Panc1 (cell line): ENCODE measurements at places on chromosomes 2 and 18. TPM values are rescaled to one million over a fixed set of nuclear protein-coding genes. Genes with fewer than 3 reads are reported as not detected.
A peak's percentile ranks its signal among the peaks of the same experiment; 100 is the strongest.

DNA sequence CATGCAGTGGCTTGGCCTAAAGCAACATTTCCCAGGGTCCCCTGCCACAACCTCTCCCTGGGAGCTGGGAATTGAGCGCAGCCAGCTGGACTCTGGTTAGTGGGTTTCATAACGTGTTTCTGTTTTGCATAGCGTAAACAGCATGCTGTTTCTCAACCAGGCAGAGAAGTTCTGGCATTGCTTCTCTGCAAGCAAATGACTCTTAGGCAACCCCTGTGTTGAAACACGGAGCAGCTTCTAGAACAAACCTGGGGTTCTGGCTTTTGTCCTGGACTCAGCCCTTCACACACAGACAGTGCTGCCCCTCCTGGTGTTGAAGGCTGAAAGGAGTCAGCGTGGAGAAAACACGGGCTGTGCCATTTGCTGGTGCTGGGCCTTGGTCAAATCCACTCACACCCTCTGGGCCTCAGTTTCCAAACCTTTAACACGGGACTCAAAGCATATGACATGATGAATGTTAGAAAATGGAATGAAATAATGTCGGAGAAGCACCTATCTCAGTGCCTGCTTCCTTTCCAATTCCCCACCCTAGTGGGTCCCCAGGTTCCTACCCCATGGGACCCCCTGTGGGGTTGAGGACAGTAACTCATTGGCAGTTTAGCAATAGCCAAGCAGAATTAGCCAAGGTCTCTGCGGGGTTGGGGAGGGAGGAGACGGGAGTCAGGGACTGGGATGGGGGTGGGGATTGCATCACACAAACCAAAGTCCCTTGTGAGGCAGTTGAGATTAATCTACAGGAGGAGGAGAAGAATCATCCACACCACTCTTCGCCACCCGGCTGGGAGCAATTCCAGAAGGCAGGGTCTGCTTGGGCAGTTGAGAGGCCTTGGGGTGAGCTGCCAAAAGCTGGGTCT lies 30.2 kb upstream of the IL1R2 start:
- no peaks in the 10 kb centered on the region for H3K4me1 ChIP-seq
- H3K36me3 ChIP-seq, result no peaks in the 10 kb centered on the region
- H3K27me3 ChIP-seq, result no peaks in the 10 kb centered on the region
- DNase-seq, result no peak

GRCh38 chr2:188798159-188798558 lies 176.0 kb upstream of the COL3A1 start:
- H3K4me1 ChIP-seq, result no peaks in the 10 kb centered on the region
- no peaks in the 10 kb centered on the region for H3K27me3 ChIP-seq
- H3K27ac ChIP-seq, result no peak overlapping the region
- no peak overlapping the region for H3K4me3 ChIP-seq
- H3K36me3 ChIP-seq, result no peaks in the 10 kb centered on the region

The MSH6 gene
- 98.0 TPM for total RNA-seq

DNA sequence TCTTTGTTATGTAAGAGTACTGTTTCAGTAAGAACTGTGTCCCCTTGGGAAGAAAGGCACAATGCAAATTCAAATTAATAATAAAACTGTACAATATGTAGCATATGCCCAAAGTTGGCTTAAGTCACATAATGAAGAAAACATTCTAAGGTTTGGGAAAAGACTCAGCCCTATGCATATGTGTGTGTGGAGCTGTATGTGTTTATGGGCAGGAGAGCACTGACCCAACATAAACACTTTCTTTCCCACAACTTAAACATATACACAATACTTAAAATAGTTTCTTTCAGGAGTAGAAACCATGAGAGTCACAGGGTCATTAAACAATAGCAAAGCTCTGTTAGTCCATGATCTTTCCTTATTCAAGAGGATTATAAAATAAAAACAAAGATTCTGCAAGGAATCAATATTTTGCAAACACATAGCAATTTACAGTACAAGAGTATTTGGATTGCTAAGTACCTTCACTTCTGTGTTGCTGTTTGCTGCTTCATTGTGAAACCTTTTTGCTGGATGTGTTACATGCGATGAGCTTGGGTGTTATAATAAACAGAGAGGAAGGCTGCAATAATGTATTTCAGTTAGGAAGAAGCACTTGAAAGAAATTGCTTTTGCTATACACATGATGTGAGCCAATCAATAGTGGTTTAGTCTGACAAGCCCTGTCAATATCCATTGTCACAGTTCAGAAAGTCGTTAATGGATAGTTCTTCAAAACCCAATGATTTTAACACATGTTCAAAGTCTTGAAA lies 347.3 kb downstream of the ARHGAP15 start:
- no peaks in the 10 kb centered on the region for H3K27me3 ChIP-seq
- H3K4me3 ChIP-seq, result no peak overlapping the region
- no peaks in the 10 kb centered on the region for H3K36me3 ChIP-seq
- DNase-seq, result no peak
- no peak overlapping the region for H3K27ac ChIP-seq
- no peaks in the 10 kb centered on the region for H3K4me1 ChIP-seq

DNA sequence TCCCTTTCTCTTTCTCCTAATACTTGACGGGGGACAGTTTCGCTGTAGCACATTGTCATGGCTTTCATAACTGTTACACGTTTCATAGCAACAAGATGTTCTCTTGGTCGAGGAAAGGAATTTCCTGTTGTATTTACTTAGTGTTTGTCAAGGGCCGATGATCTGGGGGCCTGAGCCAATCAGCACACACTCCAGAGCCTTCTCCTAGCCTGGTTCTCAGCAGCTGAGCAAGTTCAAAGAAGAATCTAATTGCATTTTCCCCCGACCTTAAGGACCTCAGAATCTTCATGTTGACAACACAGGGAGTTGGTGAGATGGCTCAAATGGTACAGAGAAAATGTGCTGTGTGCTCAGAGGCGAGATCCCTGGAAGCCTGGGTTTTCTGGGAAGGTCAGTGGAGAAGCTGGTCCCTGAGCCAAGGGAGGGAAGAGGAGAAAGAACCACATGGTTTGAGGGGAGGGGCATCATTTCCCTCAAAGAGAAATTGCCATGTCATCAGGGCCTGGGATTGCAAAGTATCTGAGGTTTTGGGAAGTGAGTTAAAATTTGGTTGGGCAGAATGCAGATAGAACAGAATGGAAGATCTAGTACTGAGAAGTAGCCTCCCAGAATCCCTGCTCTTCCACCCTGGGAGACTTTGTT lies 76.9 kb upstream of the AGAP1 start:
- H3K4me3 ChIP-seq, result no peak overlapping the region
- no peaks in the 10 kb centered on the region; the same call in 1 of the 2 replicates for H3K27me3 ChIP-seq
- no peak for DNase-seq
- no peaks in the 10 kb centered on the region for H3K36me3 ChIP-seq

DNA sequence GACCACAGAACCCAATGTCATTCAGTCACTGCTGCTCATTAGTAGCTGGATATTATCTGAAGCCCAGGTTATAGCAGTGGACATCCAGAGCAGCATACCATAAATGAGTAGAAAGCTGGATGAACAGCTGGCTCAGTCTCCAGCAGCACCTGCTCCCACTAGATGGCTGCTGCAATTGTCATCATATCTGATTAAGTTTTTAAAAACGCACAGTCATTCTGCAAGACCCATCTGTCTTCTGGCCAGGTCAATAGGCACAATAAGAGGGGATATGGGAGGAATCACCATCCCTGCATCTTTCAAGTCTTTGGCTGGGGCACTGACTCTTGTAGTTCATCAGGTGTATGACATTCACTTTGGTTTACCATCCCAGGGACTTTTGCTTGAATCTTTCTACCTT lies 55.1 kb upstream of the XDH start:
- H3K4me1 ChIP-seq, result no peaks in the 10 kb centered on the region
- no peak overlapping the region for H3K27ac ChIP-seq
- H3K4me3 ChIP-seq, result no peak overlapping the region

GRCh38 chr2:96685577-96686459 lies 43.3 kb downstream of the FER1L5 start:
- H3K36me3 ChIP-seq, result no peaks in the 10 kb centered on the region
- H3K27ac ChIP-seq, result no peak overlapping the region
- H3K4me3 ChIP-seq, result no peak overlapping the region
- peaks cover 2% of the 10 kb centered on the region; the same call in 1 of the 2 replicates for H3K4me1 ChIP-seq
- no peak for DNase-seq
- no peaks in the 10 kb centered on the region for H3K27me3 ChIP-seq

- DNase-seq, result no peak
- peaks cover 38% of the 10 kb centered on the region for H3K4me1 ChIP-seq
- H3K27ac ChIP-seq, result peak overlapping the region; percentile 2
Observed at GRCh38 chr2:241894056-241894641, 24.6 kb downstream of the RTP5 start.

GRCh38 chr2:75523313-75524275 lies 37.1 kb downstream of the EVA1A start:
- no peaks in the 10 kb centered on the region for H3K36me3 ChIP-seq
- H3K4me3 ChIP-seq, result no peak overlapping the region
- no peak for DNase-seq
- no peaks in the 10 kb centered on the region for H3K27me3 ChIP-seq

DNA sequence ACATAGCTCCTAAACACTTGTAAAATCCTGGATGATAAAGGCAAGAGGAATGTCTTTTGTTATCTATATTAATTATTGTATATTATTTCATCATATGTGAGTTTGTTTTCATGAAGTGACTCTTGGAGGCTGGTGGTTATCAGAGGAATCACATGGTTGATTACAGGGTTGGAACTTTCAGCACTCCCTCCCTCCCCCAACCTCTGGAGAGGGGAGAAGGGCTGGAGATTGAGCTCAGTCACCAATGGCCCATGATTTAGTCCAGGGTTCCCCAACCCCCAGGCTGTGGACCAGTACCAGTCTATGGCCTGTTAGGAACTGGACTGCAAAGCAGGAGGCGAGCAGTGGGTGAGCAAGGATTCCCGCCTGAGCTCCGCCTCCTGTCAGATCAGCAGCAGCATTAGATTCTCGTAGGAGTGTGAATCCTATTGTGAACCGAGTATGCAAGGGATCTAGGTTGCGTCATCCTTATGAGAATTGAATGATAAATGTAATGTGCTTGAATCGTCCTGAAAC lies 37.7 kb downstream of the FBXO48 start:
- no peaks in the 10 kb centered on the region for H3K4me1 ChIP-seq
- H3K27me3 ChIP-seq, result no peaks in the 10 kb centered on the region; the same call in 1 of the 2 replicates
- H3K4me3 ChIP-seq, result no peak overlapping the region
- H3K27ac ChIP-seq, result no peak overlapping the region
- no peak for DNase-seq

GRCh38 chr2:66058675-66059074 lies 376.2 kb upstream of the MEIS1 start:
- 0 out of 2 replicates have a peak, but pooled peaks cover 4% of the 10 kb centered on the region for H3K27me3 ChIP-seq
- H3K4me3 ChIP-seq, result no peak overlapping the region
- H3K27ac ChIP-seq, result no peak overlapping the region

The PTPRN gene
- not detected for total RNA-seq

The RPIA gene
- 18.2 TPM for total RNA-seq

DNA sequence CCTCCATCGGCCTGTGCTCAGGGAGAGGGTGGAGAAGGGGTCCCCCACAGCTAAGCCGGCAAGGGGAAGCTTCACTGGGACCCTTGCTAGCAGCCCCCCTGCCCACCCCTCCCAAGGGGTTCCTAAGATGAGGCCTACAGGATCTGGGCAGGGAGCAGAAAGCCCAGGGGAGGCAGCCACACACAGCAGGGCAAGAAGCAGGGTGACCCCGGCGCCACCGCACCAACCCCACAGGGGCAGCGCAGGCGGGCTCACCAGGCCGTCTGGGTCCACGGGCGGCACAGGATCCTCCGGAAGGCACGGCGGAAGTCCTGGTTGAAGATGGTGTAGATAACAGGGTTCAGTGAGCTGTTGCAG lies 1.8 kb downstream of the ADRA2B start:
- DNase-seq, result no peak
- H3K4me3 ChIP-seq, result no peak overlapping the region
- no peaks in the 10 kb centered on the region for H3K4me1 ChIP-seq
- no peaks in the 10 kb centered on the region for H3K27me3 ChIP-seq
- no peak overlapping the region for H3K27ac ChIP-seq

GRCh38 chr2:215435870-215436704 lies at the start of gene FN1:
FN1 (minus strand) TSS chr2:215436068; CDS start chr2:215435802, 266 bp downstream.
- H3K27me3 ChIP-seq, result peaks cover 40% of the 10 kb centered on the region
- no peak within 1 kb of the TSS for H3K27ac ChIP-seq
- peak within 1 kb of the TSS; percentile 50 for H3K4me3 ChIP-seq
- no peaks in the 10 kb centered on the region; the same call in 1 of the 2 replicates for H3K36me3 ChIP-seq
- no peak for DNase-seq
- H3K4me1 ChIP-seq, result peaks cover 3% of the 10 kb centered on the region; the same call in 1 of the 2 replicates

The ARHGAP28 gene
- total RNA-seq, result 0.41 TPM

DNA sequence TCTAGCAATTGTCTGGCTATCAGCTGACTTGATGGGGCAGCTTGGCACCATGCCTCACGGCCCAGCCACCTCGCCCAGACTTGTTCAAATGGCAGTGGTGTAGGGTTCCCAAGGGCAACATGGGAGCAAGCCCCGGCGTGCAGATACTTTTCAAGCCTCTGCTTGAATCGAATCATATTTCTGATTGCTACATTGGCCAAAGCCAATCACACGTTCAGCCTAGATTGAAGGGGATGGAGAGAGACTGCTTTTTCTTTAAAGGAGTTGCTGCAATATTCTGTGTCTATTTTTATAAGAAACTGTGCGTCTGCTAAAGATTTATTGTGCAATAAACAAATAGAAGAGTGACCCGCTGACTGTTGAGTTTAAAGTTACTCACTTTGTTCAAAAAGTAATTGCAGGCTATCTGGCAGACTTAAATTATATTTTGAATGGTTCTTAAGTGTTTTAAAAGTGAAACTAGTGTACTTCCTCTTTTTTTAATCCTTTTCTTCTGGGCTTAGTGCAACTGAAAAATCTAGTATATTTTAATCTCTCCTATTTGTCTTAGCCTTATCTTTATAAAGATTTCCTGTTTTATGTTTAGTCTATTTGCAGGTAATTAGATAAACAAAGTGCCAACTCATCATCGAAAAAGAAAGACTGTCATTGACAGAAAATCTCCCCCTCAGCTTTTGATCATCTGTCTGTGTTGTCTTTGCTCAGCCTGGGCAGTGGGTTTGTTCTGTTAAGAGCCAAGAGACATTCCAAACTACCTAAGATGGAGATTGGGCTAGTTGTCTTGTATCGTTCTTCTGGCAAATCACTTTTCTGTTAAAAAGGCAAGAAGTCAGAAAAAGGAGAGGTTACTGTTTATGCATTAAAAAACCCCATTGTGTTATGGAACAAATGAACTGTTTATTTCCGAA lies 156.1 kb downstream of the TPGS2 start:
- H3K27me3 ChIP-seq, result no peaks in the 10 kb centered on the region
- no peaks in the 10 kb centered on the region for H3K36me3 ChIP-seq
- H3K4me1 ChIP-seq, result no peaks in the 10 kb centered on the region
- no peak overlapping the region for H3K4me3 ChIP-seq
- H3K27ac ChIP-seq, result no peak overlapping the region

- H3K36me3 ChIP-seq, result no peaks in the 10 kb centered on the region
- DNase-seq, result no peak
- no peaks in the 10 kb centered on the region; the same call in 1 of the 2 replicates for H3K27me3 ChIP-seq
- H3K4me3 ChIP-seq, result no peak overlapping the region
- no peaks in the 10 kb centered on the region for H3K4me1 ChIP-seq
Observed at GRCh38 chr2:224217233-224217961, 178.3 kb upstream of the SERPINE2 start.

The CGREF1 gene
- total RNA-seq, result 10.1 TPM
